ENCODE measurements at places on chromosomes 2 and 18. TPM values are rescaled to one million over a fixed set of nuclear protein-coding genes. Genes with fewer than 3 reads are reported as not detected.

DNA sequence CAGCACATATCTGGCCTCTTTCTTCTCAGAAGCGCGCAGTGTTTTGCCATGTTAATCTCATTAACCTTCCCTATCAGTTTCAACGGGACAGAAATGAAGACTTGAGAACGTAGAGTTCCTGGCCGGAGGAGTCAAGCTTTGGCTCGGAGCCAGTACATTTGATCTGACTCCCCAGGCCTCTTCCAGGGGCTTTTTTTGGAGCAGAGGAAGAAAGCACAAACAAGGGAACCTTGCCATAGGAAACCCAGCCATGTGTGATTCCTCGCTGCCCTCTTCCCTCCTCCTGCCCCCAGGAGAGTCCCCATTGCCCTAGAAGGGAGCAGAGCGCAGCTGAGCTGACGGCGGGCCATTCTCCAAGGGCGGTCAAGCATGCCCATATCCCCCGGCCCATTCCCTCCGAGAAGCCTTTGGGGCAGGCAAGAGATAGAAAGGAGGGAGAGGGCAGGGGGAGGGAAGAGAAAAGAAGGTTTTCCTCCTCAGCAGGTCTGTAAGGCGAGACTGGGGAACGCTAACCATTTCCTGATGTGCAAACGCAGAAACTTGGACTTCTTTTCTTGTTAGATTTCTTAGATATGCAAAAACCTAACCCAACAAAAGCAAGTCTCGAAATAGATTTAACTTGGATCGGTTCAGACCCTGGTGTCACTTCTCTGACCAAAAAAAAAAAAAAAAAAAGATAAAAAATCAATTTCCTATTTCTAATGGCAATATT, 63.7 kb upstream of the POU3F3 start:
- DNase-seq: no peak

- no peak for DNase-seq
Measured at GRCh38 chr2:106011380-106011779, 182.7 kb downstream of the UXS1 start.

Gene TMEM169
- polyA plus RNA-seq: 0.30 TPM

DNA sequence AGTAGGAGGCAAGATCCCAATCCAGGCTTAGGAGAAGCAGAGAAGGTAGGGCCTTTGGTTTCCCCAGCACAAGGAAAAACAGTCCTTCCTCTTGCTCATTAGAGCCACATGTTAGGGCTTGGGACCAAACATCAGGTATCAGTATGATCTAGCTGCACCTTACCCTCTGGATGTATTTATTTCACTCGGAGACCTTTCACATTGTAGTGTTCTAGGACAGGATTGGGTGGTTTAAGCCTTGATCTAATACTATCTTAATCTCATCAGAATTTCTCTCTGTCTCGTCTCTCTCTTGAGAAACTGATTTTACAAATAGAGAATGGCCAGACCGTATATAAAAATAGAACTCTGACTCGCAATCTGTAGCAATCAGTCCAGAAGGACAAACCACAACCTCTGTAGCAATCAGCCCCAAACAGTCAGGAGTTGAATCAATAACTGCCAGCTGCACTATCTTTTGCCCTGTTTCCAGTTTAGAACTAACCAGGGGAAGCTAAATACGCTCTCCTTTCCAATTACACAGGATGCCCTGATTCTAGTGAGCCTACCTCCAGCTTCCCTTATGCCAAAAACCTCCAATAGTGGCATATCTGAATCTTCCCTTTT, 207.1 kb downstream of the TDRD15 start:
- no peak for DNase-seq

DNA sequence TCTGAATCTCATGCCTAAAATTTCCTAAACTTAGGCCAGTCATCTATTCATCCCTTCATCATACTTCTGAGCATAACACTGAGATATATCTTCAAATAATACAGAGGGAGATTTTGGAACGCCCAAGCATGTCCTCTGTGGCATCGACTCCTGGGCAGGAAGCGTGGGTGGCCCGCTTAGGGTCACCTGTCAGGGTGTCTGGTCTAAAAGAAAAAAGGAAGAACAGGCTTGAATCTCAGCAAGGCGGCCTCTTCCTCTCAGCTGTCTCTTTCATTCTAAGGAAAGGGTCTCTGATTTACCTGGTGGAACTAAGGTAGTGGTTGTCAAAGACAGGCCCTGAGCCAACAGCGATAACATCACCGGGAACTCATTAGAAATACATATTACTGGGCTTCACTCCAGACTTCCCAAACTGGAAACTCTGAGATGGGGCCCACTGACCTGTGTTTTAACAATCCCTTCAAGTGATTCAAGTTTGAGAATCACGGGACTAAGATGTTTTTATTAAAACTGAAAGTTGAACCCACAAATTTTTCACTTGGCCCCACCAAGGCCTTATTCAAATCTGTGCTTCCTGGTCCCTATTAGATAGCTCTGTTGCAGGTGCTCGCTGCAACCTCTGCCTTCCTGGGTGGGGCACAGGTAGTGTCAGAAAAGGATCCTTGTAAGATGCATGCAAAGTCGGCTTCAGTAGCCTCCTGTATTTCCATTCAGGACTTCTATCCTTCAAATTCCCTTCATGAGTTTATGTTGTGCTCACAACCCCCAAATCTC, 162.3 kb upstream of the CCDC68 start:
- DNase-seq: no peak

- no peak for DNase-seq
Measured at GRCh38 chr2:207546822-207547221, 17.1 kb downstream of the CREB1 start.

Gene SGO2
- polyA plus RNA-seq: 2.8 TPM
